ENCODE measurements at places on chromosomes 4 and X. TPM values are rescaled to one million over a fixed set of nuclear protein-coding genes. Genes with fewer than 3 reads are reported as not detected.

DNA sequence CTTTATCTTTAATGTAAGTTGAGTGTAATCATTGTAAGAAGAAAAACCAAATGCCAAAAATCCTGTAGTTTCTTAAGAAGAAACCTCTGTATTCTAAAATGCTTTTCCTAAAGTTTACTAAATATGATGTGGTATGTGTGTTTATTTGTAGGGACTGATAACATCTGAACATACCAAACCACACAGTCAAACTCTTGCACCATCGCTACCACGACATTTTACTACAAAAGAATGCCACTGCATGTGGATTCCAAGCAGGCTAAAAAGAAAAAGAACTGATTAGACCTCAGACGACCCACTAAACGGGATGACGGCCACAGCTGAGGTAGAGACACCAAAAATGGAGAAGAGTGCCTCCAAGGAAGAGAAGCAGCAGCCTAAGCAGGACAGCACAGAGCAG is 46.1 kb downstream of the LAS1L start:
- H3K36me3 ChIP-seq: no peaks in the 10 kb centered on the region
- no peak for DNase-seq
- no peak overlapping the region for H3K27ac ChIP-seq
- no peak overlapping the region for H3K4me3 ChIP-seq

DNA sequence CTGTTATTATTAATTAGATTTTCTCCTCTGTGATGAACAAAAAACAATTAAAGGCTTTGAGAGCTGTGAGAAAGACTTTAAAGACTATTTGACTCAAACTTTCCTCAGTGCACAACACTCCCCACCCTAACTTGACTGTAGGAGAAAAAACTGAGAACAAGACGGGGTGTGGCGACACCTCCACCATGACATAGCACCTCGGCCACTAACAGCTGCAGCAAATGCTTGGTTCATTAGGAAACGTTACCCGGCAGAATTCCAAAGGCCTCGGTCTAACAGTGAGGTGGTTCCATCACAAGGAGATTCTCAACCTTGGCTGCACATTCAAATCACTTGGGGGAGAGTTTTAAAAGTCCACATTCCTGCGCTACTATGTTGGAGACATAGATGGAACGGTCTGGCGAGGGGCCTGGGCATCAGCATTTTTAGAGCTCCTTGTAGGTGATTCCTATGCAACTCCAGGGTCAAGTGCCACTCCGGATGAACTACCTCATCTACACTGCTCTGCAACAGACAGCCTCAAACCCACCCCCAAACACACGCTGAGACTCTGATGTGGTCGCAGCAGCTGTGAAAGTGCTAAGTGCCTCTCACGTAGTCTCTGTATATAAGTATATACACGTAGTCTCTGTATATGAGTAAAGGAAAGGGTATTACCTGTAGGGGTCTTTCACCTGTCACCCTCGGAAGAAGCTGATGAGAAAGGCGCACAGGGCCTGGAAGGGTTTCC is 1.0 kb downstream of the FGFBP2 start:
- H3K4me3 ChIP-seq: no peak overlapping the region
- H3K36me3 ChIP-seq: no peaks in the 10 kb centered on the region
- DNase-seq: no peak
- no peaks in the 10 kb centered on the region for H3K27me3 ChIP-seq
- H3K27ac ChIP-seq: no peak overlapping the region
- H3K4me1 ChIP-seq: no peaks in the 10 kb centered on the region

GRCh38 chr4:107194005-107194404 is 157.9 kb upstream of the DKK2 start:
- no peaks in the 10 kb centered on the region for H3K27me3 ChIP-seq
- H3K4me3 ChIP-seq: no peak overlapping the region
- DNase-seq: no peak
- H3K36me3 ChIP-seq: no peaks in the 10 kb centered on the region
- H3K4me1 ChIP-seq: no peaks in the 10 kb centered on the region

Gene NUDT10
- not detected for total RNA-seq
